T-helper 17 cell (primary cell): ENCODE measurements at places on chromosomes 4 and X. TPM values are rescaled to one million over a fixed set of nuclear protein-coding genes. Genes with fewer than 3 reads are reported as not detected.

- peaks cover 5% of the 10 kb centered on the region for H3K4me1 ChIP-seq
- H3K36me3 ChIP-seq, result peaks cover 4% of the 10 kb centered on the region
- H3K4me3 ChIP-seq, result no peak overlapping the region
- no peak for DNase-seq
- no peak overlapping the region for H3K27ac ChIP-seq
Measured at GRCh38 chr4:77127215-77127614, 29.8 kb upstream of the CCNG2 start.

DNA sequence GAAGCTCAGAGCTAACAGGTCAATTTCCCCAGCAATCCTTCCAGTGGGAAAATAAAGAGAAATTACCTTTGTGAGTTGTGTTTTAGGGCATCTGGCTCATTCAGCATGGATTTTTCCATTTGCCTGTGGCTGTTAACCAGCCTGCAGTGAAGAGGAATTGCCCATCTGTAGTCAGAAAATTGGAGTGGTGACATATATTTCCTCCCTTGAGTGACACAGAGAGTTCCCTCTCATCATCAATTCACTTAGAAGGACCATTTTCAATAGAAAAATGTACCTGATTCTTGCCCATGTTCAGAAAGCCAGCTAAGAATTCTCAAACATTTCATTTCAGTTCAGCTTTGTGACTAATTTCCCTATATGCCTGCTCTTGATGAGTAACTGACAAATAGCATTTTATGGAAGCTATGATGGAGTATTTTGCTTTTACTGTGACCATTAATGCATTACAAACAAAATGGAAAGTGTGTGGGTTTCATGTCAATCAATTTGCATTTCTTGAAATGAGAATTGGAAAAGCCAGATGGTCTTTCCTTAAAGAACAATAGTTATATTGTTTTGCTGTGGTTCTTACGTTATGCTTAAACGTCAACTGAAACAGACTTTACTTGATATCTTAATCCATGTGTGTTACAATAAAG lies 155.8 kb downstream of the NWD2 start:
- no peaks in the 10 kb centered on the region for H3K4me1 ChIP-seq
- no peak for DNase-seq
- H3K4me3 ChIP-seq, result no peak overlapping the region
- no peaks in the 10 kb centered on the region for H3K36me3 ChIP-seq
- H3K27me3 ChIP-seq, result peaks cover 33% of the 10 kb centered on the region

GRCh38 chr4:98383431-98384106 lies 122.4 kb downstream of the RAP1GDS1 start:
- DNase-seq, result no peak
- H3K27me3 ChIP-seq, result no peaks in the 10 kb centered on the region
- H3K27ac ChIP-seq, result no peak overlapping the region
- no peak overlapping the region for H3K4me3 ChIP-seq

DNA sequence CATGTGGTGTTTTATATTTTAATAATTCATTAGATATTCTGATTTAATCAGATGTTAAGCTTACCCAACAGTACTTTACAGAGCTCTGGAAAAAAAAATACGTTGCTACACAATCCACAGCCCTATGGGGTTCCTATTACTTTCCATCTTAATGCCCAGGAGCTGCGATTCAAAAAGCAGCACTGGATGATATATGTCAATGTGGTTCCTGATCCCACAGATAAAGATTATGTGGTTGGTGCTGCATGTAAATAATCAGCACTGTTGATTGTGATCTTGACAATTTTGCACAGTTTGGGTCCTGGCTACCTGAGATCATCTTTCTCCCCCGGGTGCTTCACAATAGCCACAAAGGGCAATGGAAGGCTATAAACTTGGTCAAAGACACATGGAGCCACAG lies 72.7 kb upstream of the DCLK2 start:
- H3K27me3 ChIP-seq, result peaks cover 20% of the 10 kb centered on the region
- H3K27ac ChIP-seq, result no peak overlapping the region
- H3K4me1 ChIP-seq, result peaks cover 3% of the 10 kb centered on the region
- DNase-seq, result no peak

- H3K4me3 ChIP-seq, result no peak overlapping the region
- H3K4me1 ChIP-seq, result no peaks in the 10 kb centered on the region
- no peak overlapping the region for H3K27ac ChIP-seq
- DNase-seq, result no peak
- H3K27me3 ChIP-seq, result peaks cover 4% of the 10 kb centered on the region
Measured at GRCh38 chrX:49991758-49992157, 69.4 kb downstream of the CLCN5 start.

RAB9B gene
- 0.25 TPM for total RNA-seq

DNA sequence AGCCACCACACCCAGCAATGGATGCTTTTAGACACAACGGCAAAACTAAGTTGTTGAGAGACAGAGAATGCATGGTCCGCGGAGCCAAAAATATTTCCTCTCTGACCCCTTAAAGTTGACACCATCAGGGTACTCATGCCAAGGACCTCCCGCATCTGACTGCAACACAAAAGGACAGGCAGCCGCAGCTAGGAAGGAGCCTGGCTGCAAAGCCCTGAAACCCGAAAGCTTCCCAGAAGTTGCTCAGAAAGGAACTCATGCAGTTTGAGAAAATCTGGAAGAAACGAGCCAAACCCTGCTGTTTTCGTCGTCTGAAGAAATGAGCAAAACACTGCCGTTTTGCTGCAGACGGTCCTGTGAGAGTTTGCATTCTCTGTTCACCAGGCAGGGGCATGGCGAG lies 16.5 kb downstream of the DHRSX start:
- H3K4me3 ChIP-seq, result no peak overlapping the region
- DNase-seq, result no peak
- H3K36me3 ChIP-seq, result peaks cover 3% of the 10 kb centered on the region
- no peaks in the 10 kb centered on the region for H3K27me3 ChIP-seq
- peaks cover 3% of the 10 kb centered on the region for H3K4me1 ChIP-seq
- no peak overlapping the region for H3K27ac ChIP-seq

SPANXD gene
- total RNA-seq, result not detected

GRCh38 chrX:71198066-71198465 lies 25.0 kb upstream of the GJB1 start:
- peak overlapping the region; percentile 90 for H3K27ac ChIP-seq
- no peak for DNase-seq
- H3K4me1 ChIP-seq, result peaks cover 16% of the 10 kb centered on the region
- H3K36me3 ChIP-seq, result peaks cover 3% of the 10 kb centered on the region
- H3K27me3 ChIP-seq, result no peaks in the 10 kb centered on the region
- H3K4me3 ChIP-seq, result peak overlapping the region; percentile 93
